ENCODE measurements at places on chromosomes 2 and 18.

- peak; percentile 80 for DNase-seq
These were observed 127.9 kb upstream of the SH3BP4 start for GRCh38 chr2:234823877-234824376.

DNA sequence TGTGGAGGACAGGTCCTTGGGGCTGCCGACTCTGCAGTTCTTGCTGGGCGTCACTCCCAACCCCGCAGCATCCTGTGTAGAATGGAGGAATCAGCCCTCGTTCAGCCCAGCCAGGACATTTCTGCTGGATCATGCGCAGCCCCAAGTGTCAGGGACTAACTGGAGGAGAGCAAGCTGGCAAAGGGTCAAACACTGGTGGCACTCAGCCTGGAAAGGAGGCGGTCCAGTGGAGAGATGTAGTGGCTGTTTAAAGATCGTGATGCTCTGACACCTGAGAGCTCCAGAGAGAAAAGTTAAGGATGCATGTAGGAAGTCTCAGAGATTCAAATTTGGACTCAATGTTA lies 63.6 kb upstream of the SH3RF3 start:
- DNase-seq: no peak

DNA sequence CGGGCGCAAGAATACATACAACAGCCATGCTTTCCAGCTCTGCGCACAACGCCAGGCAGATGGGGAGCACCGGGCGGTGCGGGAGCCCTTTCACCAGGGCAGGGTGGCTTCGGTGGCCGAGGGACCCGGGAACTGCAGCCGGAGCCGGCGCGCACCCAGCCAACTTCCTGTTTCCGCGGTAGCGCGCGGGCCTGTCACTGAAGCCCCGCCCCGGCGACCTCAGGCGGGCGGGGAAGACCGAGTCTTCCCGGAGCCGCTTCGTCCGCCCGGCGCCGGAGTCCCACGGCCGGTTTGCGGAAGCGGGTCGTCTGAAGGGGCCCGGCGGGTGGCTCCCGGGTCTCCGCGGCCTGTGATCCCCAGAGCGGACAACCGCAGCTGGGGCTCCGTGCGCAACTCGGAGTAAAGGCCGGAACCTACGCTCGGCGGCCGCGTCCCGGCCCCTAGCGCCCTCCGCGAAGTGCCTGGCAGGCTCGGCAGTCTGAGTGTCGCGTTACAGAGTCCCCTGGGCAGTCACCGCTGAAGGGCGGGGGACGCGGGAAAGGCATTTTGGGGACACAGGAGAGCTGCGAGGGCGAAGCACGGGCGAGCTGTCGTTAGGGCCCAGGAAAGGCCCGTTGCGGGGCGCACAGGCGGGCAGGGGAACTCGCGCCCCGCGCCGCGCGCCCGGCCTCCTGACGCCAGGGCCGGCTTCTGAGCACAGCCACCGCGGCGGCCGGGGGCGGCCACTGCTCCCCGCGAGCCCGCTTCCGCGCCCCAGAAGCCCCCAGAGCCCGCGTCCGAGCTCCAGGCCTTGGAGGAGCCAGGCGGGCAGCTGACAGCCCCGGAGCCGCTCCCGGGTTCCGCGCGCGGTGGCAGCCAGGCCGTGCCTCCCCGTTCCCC lies at the start of gene MPPE1:
TSS of gene MPPE1 (minus strand) at position 136 of the 879 bp plus-strand sequence. CDS start 11,053 bp downstream, outside the sequence.
- DNase-seq: peak; percentile 93

GRCh38 chr18:44732599-44732998 lies 51.9 kb downstream of the SETBP1 start:
- DNase-seq: no peak

- DNase-seq: peak; percentile 60
These were observed 128.5 kb downstream of the RAPGEF4 start for GRCh38 chr2:172864182-172864581.

- DNase-seq: no peak
These were observed 47.4 kb downstream of the IMPA2 start for GRCh38 chr18:12028674-12029073.

GRCh38 chr18:75228967-75229366 lies 18.4 kb downstream of the TSHZ1 start:
- no peak for DNase-seq

DNA sequence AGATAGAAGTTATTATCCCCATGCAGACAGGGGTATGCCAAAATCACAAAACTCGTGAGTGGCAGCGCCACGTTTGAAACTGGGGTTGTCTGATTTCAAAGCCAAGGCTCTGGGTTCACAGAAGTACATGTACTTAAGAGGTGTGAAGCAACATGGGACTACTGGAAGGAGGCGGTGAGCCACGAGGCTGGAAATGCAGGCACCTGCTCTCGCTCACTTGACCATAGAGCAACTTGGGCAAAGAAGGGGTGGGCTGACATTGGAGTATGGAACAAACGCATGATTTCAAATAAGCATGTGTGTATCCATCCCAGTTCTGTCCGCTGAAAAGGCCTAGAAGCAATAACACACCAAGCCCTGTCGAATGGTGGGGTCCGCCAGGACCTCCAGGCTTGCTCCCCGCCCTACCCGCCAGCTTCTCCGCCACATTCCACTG lies 593 bp upstream of the ACTR2 start:
- no peak for DNase-seq

DNA sequence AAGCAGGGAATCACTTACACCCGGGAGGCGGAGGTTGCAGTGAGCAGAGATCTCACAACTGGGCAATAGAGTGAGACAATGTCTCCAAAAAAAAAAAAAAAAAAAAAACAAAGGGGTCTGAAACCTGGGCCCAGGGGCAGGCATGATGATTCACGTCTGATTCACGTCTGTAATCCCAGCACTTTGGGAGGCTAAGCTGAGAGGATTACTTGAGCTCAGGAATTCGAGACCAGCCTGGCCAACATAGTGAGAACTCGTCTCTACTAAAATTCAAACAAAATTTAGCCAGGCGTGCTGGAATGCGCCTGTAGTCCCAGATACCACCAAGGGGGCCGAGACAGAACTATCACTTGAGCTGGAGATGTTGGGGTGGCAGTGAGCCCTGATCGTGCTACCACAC lies 30.3 kb downstream of the TEX44 start:
- DNase-seq: no peak

DNA sequence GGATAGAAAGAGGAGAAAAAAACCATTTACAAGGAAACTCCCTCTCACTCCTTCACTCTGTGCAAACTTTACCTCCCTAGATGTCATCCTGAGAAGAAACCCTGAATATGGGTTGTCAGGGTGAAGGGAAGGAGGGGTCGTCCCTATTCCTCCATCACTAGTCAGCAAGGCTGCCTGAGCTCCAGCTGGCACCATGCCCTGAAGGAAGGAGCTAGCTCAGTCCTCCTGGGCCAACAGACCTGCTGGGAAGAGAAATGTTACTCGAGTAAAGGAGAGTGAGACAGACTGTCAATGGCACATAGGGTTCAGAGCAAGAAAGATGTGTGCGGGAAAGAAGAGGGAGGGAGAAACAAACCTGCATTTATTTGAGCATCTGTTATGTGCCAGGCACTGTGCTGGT lies 18.3 kb upstream of the EPAS1 start:
- no peak for DNase-seq

DNA sequence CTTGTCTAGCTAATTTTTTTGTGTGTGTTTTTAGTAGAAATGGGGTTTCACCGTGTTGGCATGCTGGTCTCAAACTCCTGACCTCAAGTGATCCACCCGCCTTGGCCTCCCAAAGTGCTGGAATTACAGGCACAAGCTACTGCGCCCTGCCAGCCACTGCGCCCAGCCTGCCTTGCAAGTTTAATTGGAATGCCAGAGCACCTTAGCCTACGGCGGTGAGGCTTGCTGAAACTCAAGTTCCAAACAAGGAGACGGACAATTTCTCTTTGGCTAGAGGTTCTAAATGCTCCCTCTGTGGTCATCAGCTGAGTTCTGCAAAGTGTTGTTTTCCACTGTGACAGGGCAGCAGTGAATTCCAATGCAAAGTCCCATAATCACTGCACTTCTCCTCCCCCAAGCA lies 583.4 kb downstream of the KCNJ3 start:
- peak; percentile 53 for DNase-seq

DNA sequence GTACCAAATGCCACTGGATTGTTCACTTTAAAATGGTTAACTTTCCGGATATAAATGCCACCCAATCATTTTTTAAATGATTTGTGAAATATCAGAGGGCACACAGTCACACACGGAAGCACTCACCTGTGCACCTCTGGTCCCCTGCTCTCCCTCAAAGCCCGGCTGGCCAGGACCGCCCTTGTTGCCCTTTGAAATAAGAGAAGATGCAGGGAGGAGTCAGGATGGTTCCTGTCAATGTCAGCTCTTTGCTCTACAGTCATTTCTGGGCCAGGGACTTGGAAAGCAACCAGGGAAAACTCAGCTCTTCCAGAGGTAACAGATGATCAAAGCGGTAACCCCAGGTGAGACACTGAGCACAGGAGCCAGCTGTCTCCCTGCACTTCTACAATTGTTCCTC lies 60.7 kb downstream of the COL6A3 start:
- DNase-seq: no peak

GRCh38 chr2:181907057-181907456 lies 15.5 kb downstream of the ITPRID2 start:
- DNase-seq: no peak

DNA sequence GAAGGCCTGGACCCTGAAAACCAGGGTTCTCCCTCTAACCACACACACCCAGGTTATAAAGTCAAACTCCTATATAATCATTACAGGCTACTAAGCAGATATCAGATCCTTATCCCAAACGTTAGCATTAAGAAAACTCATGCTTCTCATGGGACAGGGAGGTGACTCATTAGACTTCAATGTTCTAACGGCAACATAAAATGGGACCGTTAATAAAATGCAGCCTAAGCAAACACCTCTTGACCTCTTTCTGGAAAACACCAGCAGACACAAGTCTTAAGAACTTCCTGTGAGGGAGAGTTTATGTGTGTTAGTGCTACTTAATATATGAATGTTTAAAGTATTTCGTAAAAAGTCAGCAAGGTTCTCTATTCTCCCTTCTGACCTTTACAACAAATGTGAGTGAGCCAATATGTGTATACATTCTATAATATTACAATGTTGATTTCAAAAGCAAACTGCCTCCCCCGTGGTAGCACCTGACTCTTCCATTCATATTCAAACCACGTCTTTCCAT lies 31.7 kb downstream of the LPIN2 start:
- DNase-seq: no peak

GRCh38 chr2:223486751-223487150 lies 115.4 kb downstream of the SCG2 start:
- DNase-seq: no peak
